ENCODE measurements at places on chromosomes 7 and 10.

GRCh38 chr10:54650547-54650946 lies 150.5 kb downstream of the PCDH15 start:
- no peak for DNase-seq

GRCh38 chr7:2643386-2644219 lies 11.8 kb downstream of the TTYH3 start:
- DNase-seq = no peak

DNA sequence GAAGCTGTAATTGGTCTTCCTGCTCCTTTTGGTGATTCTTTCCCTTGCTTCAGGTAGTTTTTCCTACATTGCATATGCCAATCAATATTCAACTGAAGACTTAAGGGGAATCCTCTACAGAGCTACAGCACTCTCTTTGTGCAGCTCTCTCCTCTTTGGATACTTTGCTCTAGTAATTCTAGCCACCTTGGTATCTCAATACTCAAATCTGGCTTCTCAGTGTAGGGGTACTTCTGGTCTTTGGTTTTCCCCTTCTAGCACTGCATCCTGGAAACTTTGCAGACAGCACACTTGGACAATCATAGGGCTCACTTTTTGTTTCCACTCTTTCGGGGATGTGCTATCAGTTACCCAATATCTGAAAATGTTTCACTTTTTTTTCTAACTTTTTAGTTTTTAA lies 9.9 kb downstream of the PHTF2 start:
- no peak for DNase-seq

- DNase-seq = no peak
These were observed 613.8 kb downstream of the PHTF2 start for GRCh38 chr7:78412216-78412858.

GRCh38 chr10:131206111-131206995 lies 105.2 kb downstream of the TCERG1L start:
- no peak for DNase-seq

DNA sequence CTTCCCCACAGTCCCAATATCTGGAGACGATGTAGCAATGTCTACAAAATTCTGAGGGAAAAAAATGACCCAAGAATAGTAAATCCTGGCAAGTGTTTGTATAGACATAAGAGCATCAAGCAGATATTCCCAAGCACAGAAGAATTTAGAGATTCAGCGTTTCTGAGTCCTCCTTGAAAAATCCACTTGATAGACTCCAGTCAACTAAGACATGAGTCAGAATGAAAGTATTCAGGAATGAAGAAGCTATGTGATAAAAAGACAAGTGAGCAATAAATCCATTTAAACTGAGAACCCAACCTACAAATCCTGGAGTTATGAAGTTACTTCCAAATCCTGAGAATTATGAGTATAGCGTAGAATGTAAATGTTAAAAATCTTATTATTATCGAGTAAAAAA lies 86.1 kb upstream of the NPY start:
- DNase-seq = no peak

GRCh38 chr7:67566101-67566500 lies 569.5 kb downstream of the TYW1 start:
- DNase-seq = no peak

- no peak for DNase-seq
These were observed 33.1 kb downstream of the GLRX3 start for GRCh38 chr10:130169136-130169859.

- no peak for DNase-seq
These were observed 35.6 kb downstream of the YKT6 start for GRCh38 chr7:44236333-44236728.

- DNase-seq = no peak
These were observed 24.5 kb downstream of the TAS2R16 start for GRCh38 chr7:122970740-122971725.

DNA sequence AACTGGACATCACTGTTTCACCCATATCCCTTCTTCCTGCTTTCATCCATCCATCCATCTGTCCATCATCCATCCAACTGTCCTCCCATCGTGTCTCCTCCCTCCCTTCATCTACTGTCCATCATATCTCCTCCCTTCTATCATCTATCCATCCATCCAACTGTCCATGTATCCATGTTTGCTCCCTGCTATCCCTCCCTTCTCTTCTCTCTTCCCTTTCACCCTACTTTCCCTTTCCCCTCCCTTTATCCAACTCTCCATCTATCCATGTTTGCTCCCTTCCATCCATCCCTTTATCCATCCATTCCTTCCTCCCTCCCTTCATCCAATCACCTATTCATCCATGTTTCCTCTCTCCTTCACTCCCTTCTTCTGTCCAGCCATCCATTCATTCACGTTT lies 92.6 kb upstream of the CTBP2 start:
- no peak for DNase-seq

DNA sequence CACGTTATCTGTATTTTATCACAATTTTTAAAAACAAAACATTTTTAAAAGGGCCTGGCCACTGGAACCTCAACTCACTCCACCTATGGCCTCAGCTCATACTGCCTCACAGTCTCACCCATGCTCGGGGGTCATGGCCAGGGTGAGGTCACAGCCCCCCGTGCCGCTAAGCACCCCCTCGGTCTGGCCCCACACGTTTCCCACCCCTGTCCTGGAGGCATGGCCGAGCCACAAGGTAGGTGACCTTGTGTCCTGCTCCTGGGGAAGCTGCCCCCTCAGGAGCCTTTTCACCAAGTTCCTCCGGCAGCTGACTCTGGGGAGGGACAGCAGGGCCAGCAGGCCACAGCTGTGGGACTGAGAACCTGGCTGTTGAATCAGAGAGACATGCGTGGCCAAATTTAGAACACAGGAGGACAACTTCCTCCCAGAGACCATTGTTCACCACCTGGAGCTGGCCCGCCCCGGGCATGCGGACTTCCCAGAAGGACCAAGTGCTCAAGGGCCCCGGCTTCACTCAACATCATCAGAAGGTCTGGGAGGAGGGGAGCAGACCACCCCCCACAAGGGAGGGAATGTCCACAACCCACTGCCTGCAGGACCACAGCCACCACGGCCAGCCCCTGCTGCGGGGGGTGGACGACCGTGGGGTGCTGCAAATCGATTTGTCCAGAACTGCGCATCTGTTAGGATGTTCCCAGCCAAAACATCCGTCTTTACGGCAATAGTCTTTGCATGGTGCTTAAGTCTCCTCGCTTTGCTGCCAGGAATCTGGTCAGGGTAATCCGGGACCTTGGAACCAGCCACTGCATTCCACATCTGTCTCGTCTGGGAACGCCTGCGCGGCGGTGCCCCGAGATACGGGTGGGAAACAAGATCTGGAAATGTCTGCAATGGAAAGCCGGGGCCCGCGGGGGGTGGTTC lies 48.6 kb upstream of the PDGFA start:
- DNase-seq = no peak

DNA sequence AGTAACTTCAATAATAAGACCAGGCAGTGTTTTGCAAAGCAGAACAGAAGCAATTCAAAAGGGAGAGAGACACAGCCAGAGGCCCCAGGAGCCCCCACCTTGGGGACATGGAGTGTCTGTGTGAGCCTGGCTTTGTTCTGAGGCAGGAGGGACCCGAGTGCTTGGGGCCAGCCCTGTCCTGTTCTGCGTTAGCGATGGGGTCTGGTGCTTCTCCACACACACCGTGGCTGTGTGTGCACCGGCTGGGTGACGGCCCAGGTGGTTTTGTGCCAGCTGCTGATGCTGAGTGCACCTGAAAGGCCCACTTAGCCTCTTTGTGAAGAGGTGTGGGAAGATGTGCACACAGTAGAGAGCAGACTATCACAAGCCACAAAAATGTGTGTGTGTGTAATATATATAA lies 468.9 kb downstream of the DNAJB6 start:
- no peak for DNase-seq

- DNase-seq = peak; percentile 62
These were observed 40.9 kb upstream of the MET start for GRCh38 chr7:116630932-116631671.

DNA sequence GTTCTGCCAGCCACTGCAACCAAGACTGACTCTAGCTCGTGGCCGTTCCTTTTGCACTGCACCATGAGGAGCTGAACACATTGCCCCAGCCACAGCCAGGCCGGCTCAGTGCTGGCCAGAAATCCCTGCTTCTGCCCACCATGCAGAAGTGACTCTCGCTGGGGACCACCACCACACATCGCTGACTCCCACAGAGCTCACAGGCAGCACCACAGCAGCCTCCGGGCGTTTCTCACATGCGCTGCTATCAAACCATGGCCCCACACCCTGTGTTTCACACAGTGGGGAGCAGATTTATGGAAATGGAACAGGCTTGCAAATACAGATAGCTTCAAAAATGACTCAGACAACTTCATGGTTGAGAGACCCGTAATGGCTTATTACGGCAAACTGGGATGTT lies 15.4 kb upstream of the SDK1 start:
- no peak for DNase-seq

DNA sequence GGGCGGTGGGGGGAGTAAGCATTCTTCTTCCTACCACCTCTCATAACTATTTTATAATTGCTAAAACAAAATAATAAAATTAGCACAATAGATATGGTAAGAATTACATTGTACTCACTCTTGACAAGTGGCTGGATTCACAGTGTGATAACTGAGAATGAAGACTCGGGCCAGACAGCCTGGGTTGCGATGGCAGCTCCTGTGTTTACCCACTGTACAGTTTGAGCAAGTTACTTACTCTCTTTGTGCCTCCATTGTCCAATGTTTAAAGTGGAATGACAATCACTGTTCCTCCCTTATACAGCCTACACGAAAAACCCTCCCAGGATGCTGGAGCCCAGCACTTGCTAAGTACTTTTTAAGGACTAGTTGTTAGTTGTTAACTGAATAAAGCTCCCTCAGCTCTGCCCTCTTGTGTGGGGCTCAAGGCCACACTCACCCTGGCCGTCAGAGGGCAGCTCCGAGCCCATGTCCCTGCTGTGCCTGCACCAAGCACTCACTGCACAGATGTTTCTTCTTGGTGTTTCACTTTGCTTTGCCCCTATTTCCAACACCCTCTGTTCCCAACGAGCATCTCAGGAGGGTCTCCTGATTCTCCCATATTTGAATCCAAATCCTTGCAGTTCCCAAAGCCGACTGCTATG lies 56.4 kb upstream of the NPS start:
- no peak for DNase-seq

GRCh38 chr10:29554660-29555059 lies 80.1 kb downstream of the SVIL start:
- no peak for DNase-seq

GRCh38 chr7:155862123-155862892 lies 50.0 kb upstream of the SHH start:
- DNase-seq = no peak

DNA sequence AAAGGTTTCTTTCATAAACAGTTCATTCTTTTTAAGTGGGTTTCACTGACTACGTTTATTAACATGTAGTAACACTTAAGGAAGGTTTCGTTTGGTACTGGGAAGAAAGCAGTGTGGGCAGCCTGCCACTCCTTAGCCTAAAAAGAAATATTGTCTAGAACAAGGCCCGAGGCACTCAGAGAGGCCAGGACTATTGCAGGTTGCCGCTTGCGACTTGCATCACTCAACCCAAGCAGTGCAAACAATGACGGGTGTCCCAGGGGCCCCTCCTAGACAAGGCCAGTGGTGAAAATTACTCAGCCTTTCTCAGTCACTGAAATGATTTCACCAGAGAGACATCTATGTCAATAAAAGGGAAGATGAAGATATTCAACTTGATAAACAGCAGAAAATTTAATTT lies 243.9 kb downstream of the SNX13 start:
- peak; percentile 68 for DNase-seq

DNA sequence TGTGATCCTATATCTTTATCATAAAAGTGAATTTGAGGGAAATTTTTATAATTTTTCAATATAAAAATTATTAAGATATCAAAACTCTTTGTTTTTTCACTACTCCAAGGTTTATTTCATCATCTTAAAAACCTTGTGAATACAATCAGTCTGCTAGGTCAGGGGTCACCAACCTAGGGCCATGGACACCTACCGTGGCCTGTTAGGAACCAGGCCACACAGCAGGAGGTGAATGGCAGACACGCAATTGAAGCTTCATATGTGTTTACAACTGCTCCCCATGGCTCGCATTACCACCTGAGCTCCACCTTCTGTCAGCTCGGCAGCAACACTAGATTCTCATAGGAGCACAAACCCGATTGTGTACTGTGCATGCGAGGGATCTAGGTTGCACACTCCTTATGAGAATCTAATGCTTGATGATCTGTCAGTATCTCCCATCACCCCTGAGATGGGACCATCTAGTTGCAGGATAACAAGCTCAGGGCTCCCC lies 271.2 kb upstream of the C7orf33 start:
- DNase-seq = no peak

GRCh38 chr7:47786557-47787248 lies 161.6 kb downstream of the PKD1L1 start:
- DNase-seq = peak; percentile 95

- no peak for DNase-seq
These were observed 201.5 kb downstream of the CDK14 start for GRCh38 chr7:90797596-90797995.

- no peak for DNase-seq
These were observed 10.8 kb downstream of the ERLIN1 start for GRCh38 chr10:100174699-100175677.

DNA sequence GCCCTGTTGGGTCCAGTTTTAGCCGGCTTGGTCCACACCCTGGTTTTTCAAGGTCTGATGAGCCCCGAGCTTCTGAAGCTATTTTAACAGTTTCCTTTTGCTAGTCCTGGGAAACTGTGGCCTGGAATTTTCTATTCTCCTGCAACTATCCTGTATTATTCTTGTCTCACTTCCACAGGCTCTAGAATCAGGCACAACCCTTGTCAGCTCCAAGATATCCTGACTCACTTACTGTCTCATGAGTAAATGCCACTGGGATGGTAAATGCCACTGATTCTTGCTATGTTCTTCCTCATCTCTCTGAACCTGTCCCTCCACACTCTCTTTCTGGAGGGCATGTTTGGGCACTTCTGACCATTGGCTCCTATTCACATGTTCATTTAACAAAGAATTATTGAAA lies 611.5 kb upstream of the IGFBP3 start:
- DNase-seq = no peak

DNA sequence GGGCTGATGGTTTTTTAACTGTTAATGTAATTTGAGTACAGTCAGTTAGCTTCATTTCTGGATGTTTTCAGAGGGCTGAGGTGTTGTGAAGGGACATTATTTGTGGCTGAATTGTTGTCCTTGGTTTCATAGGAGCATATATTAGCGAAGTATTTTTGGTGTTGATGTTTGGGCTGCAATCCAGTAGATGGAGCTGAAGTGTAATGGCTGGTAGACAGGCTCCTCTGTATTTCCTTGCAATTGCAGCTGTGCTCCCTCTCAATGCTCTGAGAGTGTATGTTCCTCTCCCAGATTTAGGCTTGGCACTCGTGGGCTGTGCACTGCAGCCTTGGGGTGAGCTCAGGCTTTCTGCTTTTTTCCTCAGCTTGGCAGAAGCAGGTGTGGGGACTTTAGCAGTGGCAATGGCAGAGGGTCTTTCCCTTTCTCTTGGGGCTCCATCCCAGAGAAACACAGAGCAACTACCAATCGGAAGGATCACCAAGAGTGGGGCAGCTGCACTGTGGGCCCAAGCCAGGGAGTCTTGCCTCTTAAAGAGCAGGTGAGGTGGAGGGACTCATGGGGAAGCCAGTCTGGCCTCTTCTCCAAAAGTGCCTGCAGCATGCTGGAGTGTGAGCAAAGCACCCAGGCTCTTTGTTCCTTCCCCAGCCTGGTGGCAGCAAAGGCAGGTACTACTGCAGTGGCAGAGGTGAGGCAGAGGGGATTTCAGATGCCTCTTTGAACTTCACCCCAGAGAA lies 544.4 kb downstream of the SH2D4B start:
- no peak for DNase-seq

- DNase-seq = no peak
These were observed 308.3 kb upstream of the KAT6B start for GRCh38 chr10:74518061-74518460.
